ENCODE measurements at places on chromosomes 2 and 18.

GRCh38 chr2:54330926-54331835, 75.2 kb upstream of the TSPYL6 start:
- DNase-seq, result no peak

GRCh38 chr2:164777847-164778461, 63.7 kb downstream of the COBLL1 start:
- no peak for DNase-seq

DNA sequence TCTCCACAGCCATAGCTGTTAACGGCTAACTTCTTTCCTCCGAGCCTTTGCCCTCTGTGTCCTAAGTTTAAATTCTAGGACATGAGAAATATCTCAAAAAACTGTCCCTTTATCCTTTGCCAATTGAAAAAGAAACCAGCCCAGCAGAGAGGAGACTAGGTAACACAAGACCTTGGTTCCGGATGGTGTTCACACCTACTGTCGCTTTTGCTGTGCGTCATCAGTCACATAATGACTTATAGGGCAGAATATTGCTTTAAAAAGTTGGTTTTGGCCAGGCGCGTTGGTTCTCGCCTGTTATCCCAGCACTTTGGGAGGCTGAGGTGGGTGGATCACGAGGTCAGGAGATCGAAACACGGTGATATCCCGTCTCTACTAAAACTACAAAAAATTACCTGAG, 66.2 kb downstream of the SP3 start:
- no peak for DNase-seq

DNA sequence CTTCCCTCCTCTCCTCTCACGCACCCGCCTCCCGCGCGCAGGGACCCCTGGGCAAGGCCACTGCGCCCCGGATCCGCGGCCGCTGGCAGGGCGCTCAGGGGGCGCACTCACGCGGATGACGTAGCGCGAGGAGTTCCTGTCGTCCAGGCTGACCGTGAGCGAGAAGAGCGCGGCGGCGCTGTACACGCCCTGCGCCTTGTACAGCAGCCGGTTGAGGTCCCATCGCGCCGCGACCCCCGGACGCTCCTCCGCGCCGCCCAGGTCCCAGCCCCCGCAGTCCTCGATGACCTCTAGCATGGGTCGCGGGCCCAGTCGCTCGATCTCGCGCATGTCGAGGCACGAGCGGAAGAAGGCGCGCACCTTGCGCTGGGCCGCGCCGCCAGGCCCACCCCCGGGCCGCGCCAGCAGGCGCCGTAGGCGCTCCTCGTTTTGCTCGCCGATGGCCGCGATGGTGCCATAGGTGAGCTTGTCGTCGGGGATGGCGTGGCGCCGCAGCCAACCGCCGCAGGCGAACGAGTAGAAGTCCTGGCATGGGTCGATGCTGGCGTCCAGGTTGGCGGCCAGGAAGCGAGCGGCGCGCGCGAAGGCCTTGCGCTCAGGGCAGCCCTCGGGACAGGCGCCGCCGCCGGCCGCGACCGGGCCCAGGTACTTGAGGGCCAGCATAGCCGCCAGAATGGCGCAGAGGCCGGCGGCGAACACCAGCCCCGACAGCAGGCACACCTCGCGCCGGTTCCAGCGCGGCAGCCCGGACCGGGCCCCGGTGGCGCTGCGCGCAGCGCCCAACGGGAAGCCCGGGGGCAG, 1.7 kb downstream of the ECEL1 start:
- no peak for DNase-seq

DNA sequence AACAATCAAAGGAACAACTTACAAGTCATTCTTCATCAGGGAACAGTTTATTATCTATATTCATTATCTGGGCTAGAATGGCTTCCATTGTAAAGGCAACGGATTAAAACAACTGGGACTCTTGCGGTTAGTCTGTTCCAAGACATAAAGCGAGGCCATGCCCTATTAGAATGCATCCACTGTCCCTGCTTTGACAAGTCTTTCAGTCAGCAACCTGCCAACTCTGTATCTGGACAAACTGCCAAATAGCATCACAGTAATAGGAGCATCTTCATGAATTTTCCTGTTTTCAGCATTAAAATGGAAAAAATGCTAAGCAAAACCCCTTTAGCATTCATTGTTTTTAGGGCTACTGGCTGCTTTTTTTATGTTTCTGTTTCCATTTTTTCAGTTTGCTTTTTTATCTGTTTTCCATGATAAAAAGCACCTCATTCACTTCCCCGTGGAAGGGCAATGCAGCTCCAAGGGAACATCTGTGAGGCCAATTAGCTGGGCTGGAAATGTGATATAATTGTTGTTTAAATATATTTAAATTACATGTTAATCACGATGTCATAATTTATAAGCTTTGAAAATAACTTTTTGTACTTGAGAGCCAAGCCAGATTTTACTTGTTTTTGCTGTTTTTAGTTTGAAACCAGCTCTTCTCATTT, 834.3 kb downstream of the CPS1 start:
- DNase-seq, result no peak

DNA sequence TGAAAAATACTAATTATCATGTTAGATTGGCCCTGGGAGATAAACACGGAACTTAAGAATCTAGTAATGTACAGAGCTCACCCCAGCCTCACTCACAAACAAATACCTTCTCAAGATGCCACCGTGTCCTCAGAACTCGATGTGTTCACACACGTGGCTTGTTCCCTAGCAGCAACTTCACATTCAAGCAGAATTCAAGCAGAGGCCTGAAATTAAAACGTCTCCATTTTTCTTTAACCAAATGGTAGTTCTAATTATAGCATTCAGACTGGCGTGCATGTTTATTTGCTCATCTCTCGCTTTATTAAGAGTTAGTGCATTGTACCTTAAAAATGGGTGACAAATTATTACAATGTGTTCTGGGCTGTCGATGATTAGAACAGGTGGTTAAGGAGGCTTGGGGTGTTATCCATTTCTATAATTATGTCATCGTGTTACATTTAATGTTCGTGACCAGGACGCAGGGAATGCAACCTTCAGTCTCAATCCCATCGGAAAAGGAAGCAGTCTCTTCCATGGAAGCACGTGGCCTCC, 57.3 kb upstream of the SLC66A3 start:
- no peak for DNase-seq

- DNase-seq, result no peak
These were observed 49.1 kb downstream of the DLGAP1 start for GRCh38 chr18:4405965-4406364.

DNA sequence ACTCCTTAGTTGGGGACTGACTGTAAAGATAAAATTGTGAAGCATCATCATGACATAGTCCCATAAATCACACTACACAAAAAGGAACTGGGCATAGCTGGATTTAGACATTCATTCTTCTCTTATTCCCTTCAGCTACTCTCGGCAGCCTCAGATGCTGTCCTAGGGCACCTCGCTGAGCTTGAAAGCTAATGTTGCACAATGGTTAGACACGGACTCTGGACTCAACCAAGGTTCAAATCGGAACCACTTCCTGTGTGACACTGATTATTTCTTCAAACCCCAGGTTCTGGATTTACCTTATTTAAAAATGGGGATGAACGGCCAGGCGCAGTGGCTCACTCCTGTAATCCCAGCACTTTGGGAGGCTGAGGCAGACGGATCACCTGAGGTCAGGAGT, 89.8 kb downstream of the CCBE1 start:
- no peak for DNase-seq

DNA sequence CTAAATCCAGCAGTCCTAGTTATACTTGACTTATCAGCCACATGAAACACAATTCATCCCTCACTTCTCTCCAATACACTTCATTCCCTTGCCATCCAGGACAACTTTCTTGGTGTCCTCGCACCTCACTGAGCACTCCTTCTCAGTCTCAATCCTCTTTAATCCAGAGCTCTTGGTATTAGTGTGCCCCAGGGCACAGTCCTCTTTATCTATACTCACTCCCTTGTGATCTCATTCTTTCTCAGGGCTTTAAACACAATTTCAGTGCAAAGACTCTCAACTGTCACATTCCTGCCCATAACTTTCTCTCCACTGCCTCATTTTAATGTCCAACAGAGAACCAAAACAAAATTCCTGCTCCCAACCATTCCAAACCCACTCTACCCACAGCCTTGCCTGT, 60.8 kb upstream of the SPOPL start:
- no peak for DNase-seq

GRCh38 chr2:212921061-212921460, 230.4 kb downstream of the IKZF2 start:
- DNase-seq, result no peak

DNA sequence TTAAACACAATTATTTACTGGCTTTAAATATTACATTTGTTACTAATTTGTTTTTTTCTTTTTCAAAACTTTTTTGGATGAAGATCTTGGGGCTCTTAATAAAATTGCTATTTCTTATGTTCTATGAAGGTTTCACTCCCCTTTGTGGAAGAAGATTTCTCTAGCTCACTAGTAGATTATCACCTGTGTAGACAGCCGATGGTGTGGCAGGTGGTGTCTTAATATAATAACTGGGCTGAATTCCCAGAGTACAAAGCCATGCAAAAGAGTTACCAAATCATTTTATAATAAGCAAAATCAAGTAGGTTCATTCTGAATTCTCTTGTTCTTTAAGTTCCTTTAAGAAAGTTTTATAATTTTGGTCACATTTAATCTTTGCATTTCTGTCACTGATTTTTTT, 233.7 kb downstream of the CCDC102B start:
- no peak for DNase-seq

GRCh38 chr2:171794918-171795317, 99.1 kb downstream of the SLC25A12 start:
- no peak for DNase-seq
